ENCODE measurements at places on chromosomes 7 and 10.

GRCh38 chr7:44764665-44765578 lies 16.3 kb downstream of the ZMIZ2 start:
- DNase-seq: no peak

DNA sequence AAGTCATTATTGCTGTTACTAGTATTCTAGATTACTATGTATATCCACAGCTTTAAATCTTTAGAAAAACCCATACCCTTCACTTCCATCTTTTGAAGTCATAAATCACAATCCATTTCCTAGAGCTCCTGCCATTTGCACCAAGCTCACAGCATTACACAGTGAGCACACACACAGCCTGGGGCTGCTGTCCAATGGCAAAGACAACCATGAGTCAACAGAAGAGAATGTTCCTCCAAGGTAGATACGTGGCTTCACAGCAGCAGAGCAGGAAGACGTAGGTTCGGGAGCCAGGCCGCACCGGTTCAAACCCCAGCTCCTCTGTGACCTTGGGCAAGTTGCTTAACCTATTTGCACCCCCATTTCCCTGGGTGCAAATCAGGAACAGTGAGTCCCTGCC lies 234.6 kb downstream of the DIP2C start:
- DNase-seq: no peak

- no peak for DNase-seq
Observed at GRCh38 chr10:9012312-9012711, 957.8 kb downstream of the GATA3 start.

- no peak for DNase-seq
Observed at GRCh38 chr7:81367326-81367931, 402.4 kb downstream of the HGF start.

DNA sequence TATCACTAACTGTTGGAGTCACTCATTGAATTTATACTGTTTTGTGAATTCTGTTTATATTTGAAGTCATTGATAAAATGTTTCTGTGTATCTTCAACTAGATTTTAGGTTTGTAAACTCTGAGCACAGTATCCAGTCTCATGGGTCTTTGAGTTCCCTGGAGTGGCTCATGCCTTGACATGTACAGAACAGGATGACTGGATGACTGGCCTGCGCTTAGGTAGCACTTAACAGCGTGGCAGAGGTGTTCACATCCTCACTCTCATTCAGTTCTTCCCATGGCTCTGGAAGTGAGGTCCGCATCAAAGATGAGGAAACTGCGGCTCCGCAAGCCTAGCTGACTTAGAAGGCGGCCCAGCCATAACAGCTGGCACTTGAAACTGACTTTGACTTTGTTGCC lies 576.9 kb downstream of the SUGCT start:
- DNase-seq: no peak

GRCh38 chr7:158527495-158527894 lies 60.1 kb downstream of the PTPRN2 start:
- DNase-seq: no peak

GRCh38 chr10:70131560-70131937 lies 1.1 kb downstream of the AIFM2 start:
- no peak for DNase-seq

- no peak for DNase-seq
Observed at GRCh38 chr10:88835910-88836221, 15.8 kb downstream of the ANKRD22 start.

- DNase-seq: no peak
Observed at GRCh38 chr7:31146030-31146429, 93.9 kb downstream of the ADCYAP1R1 start.

DNA sequence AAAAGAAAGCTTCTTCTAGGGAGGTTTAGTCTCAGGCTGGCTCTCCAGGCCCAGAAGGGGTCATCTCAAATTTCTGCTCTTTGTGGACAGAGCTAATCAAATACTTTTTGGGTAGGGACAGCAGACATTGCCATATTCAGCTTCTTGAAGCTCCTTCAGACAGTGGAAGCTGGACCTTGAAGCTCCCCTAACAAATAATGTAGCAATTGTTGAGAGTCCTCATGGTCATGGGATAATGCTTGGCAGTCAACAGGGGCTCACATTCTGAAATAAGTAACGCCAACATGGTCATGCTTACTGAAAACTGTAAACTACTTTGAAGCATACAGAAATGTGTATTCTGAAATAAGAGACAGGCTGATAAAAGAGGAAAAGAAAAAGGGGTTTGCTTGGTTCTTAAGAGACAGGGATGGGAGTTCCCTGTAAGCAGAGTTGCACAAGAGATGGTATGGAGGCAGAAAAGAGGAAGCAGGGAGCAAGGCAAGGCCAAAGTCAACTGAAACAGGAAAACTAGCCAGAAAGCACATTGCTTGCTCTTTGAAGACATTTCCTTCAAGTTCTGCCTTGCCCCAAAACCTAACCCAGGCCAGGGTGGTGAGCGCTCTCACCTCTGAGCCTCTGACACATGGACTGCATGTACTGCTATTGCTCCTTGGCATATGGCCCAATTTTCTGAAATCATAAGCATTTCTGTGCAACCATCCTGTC lies 53.1 kb upstream of the KMT2E start:
- DNase-seq: no peak

DNA sequence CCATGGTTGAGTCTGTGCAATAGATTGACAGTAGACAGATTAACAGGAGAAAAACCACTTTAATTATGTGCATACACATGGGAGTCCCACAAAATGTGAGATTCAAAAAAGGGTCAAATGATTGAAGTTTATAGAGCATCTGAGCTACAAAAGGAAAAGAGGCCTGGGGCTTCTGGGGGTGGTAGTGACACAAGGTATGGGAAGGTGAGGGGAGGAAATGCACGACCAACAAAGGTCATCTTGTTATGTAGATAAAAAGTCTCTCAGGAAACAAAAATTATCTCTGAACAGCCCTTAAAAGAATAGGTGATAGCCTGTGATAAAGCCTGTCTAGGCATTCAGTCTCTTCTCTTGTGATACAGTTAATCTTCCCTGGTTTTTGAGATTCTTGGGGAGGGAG lies 141.7 kb downstream of the SEC23IP start:
- no peak for DNase-seq

DNA sequence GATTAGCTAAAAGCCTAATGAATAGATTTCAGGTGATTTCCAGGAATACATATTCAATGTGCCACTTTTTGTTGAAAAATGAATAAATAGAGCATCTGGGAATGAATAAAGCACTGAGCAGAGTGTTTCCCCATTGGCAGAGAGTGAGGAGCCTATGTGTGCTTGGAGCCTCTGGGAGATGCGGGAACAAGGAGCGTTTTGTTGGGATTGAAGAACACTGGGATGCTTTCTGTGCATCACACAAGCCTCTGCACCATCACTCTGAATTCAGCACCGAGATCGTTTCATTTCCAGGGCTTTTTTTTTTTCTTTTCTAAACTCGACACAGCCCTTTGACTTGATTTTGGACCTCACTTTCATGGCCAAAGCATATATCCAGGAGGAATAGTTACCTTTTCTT lies 111.4 kb downstream of the BAMBI start:
- no peak for DNase-seq

All from nephron progenitor cell (in vitro differentiated cells).